T-helper 1 cell (primary cell): ENCODE measurements at places on chromosomes 11 and 22.

- no peak for DNase-seq
Observed at GRCh38 chr22:46620588-46621242, 529 bp downstream of the GRAMD4 start.

GRCh38 chr11:113876074-113876797 is 864 bp upstream of the USP28 start:
- no peak for DNase-seq

GRCh38 chr11:45563810-45564209 is 101.6 kb downstream of the CHST1 start:
- no peak for DNase-seq

GRCh38 chr22:32794449-32795213 is 6.9 kb upstream of the TIMP3 start:
- no peak for DNase-seq

- no peak for DNase-seq
Observed at GRCh38 chr11:106828976-106829375, 189.3 kb downstream of the GUCY1A2 start.

DNA sequence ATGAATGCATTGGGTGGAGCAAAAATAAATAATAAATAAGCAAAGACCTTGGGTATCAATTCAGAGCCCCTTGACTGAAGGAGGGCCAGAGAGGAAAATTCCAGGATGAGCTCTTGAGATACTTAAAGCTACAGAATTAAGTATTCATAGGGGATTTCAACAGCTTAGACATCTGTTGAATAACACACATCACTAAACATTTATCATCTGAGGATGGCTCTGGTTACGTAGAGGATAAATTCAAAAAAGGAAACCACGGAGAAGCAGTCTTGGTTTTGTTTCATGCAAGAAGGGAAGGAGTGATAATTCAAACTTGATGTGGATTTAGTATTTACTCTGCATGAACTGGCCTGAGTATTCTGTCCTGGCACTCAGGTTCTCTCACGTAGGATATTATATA is 29.8 kb downstream of the ARHGAP42 start:
- DNase-seq, result no peak

GRCh38 chr11:45879803-45880686 is 5.4 kb upstream of the MAPK8IP1 start:
- DNase-seq, result no peak

DNA sequence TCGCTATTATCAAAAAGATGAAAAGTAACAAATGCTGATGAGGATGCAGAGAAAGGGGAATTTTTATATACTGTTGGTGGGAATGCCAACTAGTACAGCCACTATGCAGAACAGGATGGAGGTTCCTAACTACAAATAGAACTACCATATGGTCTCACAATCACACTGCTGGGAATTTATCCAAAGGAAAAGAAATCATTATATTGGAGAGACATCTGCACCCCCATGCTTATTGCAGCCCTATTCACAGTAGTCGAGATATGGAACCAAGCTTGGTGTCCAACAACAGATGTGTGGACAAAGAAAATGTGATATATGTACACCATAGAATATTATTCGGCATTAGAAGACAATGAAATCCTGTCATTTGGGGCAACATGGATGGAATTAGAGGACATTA is 19.6 kb upstream of the POU2AF2 start:
- DNase-seq, result no peak

DNA sequence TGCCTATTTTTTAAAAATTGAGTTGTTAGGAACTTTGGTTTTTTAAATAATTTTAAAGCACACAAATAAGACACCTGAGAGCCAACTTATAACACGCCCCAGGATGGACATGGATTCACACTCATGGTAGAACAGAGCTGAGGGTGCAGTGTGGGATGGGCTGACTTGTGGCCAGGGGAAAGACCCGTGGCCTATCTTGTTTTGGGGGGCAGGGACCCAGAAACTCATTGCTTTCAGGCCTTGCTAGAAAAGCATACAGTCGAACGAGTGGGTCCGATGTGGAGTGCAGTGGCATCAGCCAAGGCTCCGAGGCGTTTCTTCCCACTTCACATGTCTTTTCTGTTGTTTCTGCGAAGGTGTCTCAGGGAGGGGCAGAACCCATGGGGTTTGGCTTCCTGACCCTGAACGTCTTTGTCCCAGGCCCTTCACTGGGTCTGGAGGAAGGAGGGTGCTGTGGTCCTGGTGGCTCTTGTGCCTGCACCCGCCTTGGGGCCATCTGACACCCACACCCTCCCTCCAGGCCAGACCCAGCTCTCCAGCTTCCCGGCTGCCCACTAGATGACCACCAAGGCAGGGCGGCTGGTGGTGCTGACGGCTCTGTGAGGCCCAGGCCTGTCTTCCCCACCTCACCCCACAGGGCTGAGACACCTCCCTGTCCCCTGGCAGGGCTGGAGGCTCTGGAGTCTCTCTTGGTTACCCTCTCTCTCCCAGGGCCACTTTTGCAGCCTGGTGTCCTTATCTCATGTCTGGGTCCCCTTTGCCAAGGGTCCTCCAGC is 120.8 kb downstream of the KCNQ1 start:
- no peak for DNase-seq

DNA sequence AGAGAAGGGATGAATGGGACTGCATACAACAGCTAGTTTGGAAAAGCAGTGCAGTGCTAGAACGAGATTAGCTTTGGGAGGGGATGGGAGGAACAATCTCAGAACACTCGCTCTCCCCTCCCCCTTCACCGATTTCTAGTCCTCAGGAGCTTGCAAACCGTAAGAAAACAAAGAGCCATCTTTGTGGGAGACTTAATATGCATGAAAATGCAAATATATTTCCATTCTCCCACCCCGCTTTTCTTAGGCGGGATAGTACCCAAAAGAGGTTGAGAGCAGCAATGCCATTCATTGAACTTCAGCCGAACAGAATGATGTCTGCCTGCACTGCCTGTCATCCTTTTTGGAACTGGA is 1.1 kb downstream of the SPINDOC start:
- DNase-seq, result no peak

GRCh38 chr11:113392236-113392921 is 4.8 kb downstream of the ANKK1 start:
- no peak for DNase-seq

DNA sequence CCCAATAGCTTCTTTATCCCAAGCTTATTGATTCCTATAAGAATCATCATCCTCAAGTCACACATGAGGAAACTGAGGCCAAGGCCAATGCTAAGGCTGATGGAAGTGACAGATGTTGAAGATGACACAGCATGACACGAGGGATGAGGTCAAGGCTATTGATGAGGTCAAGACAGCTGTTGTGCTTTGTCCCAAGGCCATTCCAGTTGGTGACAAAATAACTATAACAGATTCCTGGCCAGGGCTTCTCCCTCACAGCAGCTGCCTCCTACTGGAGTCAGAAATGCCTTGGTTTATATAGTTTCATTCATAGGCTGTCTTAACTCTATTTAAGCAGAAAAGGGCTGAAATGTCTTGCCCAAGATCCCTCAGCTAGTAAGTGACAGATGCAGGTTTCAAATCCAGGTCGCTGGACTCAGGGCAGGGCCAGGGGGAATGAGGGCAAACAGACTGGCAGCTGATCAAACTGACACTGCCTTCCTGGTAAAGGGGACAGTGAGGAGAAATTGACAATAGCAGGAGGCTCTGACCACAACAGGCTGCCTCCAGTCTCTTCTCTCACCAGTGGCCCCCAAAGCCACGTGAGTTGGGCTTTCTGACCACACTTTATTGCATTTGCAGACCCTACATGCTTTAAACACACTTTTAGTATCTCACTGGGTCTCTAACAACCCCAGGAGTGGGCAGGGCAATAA is 16.5 kb downstream of the MIF start:
- no peak for DNase-seq

DNA sequence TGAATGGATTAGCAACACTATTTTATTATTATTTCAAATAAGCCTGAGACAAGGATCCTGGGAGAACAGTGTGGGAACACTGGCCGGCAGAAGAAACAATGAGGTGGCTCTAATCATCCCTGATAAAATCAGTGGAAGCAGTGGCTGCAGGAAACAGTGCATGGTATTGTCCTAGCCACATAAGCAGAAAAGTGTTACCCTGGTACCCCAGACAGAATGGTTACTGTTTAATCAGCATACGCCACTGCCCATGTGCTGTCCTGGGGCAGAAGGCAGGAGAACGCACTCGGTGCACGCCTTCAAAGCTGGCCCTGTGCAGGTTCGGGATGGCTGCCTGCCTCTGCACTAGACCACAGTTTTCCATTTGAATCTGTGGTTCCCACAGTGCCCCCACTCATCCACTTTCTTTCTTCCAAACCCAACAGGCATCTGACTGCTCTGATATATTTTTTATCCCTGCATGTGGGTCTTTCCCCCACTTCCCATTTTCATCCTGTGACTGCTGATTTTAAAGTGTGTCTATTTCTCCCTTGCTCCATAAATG is 25.7 kb downstream of the OPCML start:
- no peak for DNase-seq

DNA sequence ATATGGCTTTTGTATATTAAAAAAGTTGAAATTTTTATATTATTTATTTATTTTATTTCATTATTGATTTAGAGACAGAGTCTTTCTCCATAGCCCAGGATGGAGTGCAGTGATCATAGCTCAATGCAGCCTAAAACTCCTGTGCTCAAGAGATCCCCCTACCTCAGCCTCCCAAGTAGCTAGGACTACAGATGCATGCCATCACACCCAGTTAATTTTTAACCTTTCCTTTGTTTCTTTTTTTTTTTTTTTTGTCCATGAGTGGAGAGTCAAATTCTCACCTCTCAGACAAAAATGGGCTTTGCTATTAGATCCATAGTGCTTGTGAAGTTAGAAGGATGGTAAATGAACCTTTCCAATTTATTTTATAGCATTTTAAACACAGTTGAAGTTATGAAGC is 182.5 kb downstream of the SOX6 start:
- no peak for DNase-seq

DNA sequence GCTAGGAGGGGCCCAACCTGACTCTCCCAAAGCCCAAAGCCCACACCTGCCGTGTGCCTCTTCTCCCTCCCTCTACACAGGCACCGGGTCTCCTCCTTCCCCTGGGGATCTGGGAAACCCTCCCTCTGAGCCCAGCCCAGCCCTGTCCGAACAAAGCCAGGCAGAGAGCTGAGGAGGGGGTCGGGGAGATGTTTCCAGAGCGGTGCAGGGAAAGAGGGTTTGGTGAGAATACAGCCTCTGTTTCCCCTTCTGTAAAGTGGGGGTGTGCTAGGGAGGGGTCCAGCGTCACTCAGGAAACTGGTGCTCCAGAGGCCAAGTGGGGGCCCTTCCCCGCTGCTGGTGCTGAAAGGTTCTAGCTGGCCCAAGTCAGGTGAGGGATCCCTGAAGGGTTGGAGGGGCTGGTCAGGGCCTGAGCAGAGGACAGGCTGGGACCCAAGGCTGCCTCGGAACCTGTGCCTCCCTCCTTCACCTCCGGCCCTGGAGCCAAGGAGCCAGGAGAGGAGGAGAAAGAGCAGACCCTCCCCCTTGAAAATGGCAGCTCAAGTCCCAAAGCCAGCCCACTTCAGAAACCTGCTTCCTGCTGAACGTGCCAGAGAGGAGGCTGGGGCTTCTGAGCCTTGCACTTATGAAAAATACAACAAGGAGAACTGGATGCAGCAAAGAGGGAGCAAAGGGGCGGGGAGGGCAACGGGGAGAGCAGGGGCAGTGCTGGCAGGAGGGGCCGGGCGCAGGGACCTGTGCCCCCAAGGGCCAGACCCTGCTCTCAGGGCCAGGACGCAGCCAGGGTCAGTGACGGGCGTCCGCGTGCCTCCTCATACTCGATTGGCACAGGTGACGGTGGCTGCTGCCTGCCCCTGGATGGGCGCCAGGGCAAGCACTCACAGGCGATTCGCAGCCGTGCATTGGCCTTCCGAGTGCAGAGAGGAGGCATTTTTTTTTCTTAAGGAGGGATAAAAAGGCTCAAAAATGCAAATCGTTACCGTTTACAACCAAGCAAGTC is 43.2 kb downstream of the MACROD1 start:
- no peak for DNase-seq

DNA sequence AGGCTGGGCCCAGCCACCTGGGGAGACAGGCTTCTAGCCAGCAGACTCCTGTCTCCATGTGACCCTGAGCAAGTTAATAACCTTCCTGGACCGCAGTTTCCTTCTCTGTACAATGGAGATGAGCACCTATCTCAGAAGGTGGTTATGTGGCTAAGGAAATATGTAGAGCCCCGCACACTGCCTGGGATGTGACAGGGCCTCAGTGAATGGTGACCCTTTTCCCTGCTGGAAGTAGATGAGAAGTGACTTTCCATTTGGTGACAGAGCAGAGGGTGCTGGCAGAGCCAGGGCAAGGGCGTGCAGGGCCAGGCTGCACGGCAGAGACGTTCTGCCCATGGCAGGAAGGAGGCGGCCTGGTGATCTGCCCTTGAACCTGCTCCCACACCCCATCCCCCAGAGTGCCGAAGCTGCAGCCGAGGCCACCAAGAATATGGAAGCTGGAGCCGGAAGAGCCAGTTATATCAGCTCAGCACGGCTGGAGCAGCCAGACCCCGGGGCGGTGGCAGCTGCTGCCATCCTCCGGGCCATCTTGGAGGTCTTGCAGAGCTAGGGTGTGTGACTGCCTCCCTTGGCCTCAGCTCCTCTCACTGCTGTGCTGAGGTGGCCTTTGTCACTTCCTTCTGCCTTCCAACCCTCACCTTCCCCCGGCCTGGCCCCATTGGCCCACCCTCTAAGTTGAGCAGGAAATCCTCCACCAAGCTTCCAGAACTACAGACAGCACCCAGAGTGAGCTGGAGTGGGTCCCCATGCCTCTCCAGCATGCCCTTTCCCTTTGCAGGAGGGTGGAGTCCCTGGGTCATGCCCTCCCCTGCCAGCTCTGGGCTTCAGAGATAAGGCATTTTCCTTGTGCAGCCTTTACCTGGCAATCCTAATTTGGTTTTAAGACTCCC is 13.2 kb downstream of the TKFC start:
- DNase-seq, result no peak

- DNase-seq, result no peak
Observed at GRCh38 chr22:43587574-43587973, 175.8 kb downstream of the MPPED1 start.

GRCh38 chr11:37506531-37506930 is 908.5 kb upstream of the RAG2 start:
- DNase-seq, result no peak

DNA sequence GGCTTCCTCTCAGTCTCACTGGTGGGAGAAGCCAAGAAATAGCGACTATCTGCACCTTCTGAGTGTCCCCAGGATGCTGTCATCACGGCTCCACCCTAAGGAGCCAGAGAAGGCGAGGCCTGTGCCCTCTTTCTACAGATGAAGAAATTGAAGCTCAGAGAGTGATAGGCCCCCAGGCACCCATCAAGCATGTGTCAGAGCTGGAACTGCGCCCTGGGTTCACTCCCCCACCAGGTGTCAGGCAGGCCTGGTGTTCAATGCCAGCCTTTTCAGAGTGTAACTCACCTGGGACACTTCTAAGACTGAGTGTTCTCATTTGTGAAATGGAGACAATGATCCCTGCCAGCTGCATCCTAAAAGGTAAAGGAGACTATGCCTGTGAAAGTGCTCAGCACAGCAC is 127.3 kb upstream of the SEZ6L start:
- no peak for DNase-seq
